ENCODE measurements at places on chromosomes 1 and 21. TPM values are rescaled to one million over a fixed set of nuclear protein-coding genes. Genes with fewer than 3 reads are reported as not detected.

The TXNIP gene
- 18.0 TPM for total RNA-seq

The VCAM1 gene
- 8.5 TPM for total RNA-seq

The CYP4Z1 gene
- not detected for total RNA-seq

The MFAP2 gene
- 16.9 TPM for total RNA-seq

The FAM43B gene
- total RNA-seq: 0.10 TPM
